Midbrain (tissue), 1 donor: ENCODE measurements at places on chromosomes 1 and 21.

DNA sequence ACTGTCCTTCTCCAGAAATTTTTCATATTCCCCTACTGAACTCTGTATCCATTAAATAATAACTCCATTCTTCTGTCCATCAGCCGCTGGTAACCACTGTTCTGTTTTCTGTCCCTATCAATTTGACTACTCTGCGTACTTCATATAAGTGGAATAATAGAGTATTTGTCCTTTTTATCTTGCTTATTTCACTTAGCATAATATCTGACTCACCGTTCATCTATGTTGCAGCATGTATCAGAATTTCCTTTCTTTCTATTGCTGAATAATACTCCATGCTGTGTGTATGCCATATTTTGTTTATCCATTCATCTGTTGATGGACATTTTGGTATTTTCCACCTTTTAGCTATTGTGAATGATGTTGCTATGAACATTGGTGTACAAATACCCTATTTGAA is 71.9 kb downstream of the CEP350 start:
- DNase-seq: no peak

DNA sequence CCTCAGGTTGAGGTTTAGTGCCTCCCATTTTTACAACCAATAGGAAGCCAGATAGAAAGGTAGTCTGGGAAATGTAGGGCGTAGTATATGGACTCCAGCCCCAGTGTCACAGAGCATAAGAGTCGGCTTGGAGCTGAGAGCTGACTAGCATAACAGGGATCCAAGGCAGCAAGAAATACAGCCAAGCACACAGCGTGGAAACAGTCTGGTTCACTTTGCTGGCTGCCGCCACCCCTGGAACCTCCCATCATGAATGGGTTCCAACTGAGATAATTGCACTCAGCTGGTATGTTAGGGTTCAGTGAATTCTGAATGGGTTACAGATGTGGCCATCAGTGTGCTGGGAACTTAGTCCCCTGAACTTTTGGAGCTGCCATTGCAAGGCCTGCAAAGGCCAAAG is 76.7 kb upstream of the GPR88 start:
- DNase-seq: peak; percentile 4

- peak; percentile 76 for DNase-seq
These were observed 615 bp downstream of the CLIC4 start for GRCh38 chr1:24745711-24746413.

DNA sequence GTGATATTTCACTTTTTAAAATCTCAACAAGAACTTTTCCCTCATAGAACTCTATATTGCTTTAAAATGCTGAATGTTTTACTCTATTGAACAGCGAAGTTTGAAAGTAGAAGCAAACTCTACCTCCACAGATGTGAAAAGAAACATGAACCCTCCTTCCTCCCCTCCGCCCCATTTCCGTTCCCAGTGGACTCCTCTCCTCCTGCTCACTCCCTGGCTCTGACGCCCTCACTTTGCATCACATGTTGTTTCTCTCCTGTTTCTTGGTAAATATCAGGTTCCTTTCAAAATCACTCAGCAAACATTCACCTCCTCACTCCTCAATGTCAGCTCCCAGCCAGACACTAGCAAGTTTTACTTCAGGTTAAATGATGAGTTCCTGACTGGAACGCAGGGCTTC is 34.6 kb downstream of the KCNH1 start:
- DNase-seq: no peak

- no peak for DNase-seq
These were observed 64.3 kb upstream of the LRRC8B start for GRCh38 chr1:89460325-89460724.

DNA sequence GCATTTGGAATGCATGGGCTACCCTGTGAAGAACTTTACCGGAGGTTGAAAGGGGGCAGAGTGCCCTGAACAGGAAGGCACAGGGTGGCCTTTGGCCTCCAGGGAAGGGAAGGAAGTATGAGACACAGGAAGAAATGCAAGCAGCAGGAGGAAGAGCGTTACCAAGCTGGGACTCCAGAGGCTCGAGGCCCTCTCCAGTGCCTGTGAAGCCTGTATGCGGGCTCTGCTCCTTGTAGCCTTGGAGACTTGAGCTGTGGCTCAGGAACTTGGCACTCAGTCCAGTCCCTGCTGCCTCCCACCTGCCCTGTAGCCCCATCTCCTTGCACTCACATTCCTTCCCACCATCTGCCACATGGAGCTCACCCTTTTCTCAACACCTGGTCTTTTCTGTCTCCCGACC is 33.5 kb upstream of the RNF19B start:
- DNase-seq: no peak

GRCh38 chr1:243267471-243267880 is 11.6 kb downstream of the SDCCAG8 start:
- no peak for DNase-seq
